Substantia nigra (tissue), 51 donors: ENCODE measurements at places on chromosomes 2 and 18.

DNA sequence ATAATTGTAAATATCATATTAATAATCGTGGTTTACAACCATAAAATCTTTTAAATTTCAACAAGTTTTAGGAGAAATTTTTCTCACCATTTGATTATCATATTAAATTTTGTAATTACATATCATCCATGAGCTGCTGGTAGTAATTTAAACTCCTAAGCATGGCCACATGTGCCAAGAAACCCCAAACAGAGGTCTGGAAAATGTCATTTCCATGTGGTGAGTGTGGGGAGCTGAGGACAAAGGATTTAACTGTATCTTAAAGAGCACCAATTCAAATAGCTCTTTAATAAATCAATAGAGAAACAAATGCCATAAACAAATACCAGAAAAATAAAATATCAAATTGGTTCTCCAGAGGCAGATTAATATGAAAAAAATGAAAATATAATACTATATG is 26.3 kb downstream of the PSME4 start:
- no peak for DNase-seq

GRCh38 chr2:178531168-178531567 is 50.9 kb downstream of the PLEKHA3 start:
- no peak for DNase-seq

DNA sequence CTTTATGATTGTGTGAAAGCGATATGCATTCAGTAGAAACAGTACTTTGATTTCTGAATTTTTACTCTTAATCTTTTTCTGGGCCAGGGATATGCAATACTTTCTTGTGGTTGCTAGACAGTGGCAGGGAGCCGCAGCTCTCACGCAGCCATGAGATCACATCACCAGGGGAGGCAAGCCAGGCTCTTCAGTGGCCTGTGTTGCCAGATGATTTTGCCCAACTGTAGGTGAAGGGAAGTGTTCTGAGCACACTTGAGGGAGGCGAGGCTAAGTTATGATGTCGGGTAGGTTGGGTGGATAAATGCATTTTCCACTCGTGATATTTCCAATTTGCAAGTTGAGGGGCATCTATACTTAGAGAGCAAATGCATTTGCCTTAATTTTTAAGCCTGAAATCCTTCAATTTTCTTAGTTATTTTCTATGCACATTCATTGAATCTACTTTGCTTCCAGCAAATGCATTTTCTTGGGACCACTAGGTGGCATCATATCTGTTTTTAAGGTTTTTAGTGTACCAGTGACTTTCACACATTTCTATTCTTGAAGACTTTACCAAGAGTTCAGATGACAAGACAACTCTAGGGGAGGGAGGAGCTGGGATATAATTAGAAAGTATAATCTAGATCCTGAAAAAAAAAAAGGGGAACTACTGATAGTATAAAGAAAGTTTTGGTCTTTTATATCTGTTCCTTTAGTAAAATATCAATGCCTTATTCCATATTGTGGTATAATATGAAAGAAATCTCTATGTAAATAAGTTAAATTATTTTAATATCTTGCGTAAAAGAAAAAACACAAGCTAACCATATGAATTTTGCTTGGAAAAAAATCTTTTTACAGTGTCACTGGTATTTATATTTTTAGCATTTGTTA is 643.3 kb downstream of the SOCS6 start:
- DNase-seq: no peak

DNA sequence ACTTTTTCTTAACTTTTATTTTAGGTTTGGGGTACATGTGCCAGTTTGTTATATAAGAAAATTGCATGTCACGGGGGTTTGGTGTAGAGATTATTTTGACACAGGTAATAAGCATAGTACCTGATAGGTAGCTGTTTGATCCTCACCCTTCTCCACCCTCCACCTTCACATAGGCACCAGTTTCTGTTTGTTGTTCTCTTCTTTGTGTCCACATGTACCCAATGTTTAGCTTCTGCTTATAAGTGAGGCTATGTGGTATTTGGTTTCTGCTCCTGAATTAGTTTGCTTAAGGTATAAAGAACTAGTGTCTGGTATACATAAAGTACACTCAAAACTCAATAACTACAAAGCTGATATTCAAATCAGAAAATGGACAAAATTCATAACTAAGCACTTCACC is 654.6 kb upstream of the LINC00305 start:
- DNase-seq: no peak

GRCh38 chr18:63971320-63972001 is 1.6 kb downstream of the SERPINB8 start:
- no peak for DNase-seq

DNA sequence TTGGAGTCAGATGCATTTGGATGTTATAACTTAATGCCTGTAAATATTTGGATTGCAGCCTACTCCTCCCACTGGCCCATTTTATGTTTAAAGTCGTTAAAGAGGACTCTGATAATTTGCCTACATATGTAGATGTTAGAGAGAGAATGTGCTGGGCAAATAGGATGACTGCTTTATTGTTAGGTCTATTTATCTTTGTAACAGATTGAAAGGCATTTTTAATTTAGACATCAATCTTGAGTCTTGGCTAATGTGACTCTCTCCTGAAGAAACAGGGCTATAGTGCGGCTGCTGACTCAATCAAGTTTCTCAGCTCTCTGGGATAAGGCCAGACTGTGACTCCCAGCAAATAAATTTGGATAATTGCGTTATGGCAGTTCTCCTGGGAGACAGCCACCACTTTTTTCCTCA is 1101.4 kb downstream of the CBLN2 start:
- DNase-seq: no peak

GRCh38 chr2:950080-950966 is at the start of gene SNTG2:
SNTG2 (plus strand) TSS chr2:950849; CDS start chr2:950997, 148 bp downstream.
- no peak for DNase-seq

DNA sequence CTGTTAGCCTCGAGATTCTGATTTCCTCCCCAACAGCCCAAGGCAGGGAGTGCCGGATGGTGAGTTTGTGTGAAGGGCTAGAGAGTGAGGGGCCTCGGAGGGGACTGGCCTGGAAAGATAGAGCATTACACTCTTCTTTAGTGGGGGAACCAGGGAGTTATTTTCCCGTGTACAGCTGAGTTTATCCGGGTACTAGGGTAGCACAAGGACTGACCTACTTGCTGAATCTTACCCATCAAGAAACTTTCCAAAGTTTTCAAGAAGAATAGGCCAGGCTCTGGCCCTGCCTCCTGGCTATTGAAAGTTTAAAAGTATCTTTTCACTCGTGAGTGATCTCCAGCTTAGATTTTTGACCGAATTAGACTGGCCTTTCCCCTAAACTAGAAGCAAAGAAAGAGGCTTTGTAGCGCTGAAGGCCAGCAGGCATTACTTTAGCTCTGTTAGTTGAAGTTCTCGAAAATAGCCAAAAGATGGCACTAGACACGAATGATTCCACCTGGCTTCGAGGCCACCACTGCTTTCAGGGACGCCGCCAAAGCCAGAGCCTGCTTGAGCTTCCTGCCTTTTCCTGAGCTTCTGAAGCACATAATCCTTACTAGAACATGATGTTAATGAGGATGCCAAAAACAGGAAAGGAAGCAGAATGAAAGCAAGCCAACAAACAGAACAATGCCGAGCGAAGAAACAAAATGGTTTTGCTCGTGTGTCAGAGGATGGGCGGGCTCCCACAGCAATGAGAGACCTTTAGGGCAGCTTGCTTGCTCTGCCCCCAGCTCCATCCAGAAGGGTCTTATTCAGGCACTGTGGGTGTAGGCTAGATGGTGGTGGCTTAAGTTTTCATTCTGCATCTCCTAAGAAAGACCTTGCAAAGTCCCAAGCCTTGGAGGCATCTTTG is 55.8 kb downstream of the TSN start:
- DNase-seq: peak; percentile 23

DNA sequence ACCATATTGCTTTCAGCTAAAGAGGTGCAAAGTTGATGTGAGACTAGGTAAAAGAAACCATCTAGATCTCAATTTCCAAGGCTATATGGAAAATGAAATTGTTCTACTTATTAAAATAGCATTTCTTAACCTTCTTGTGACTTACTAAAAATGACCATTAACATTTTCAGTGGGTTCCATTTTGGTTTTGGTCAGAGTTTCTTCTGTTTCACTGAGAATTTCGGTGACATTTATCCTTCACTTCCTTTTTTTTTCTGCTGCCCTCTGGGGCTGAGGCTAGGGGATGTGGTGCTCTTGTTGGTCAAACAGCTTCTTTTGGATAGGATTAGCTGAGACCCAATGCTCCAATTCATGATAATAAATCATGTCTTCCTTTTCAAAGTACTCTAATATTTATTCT is 44.3 kb upstream of the REL start:
- DNase-seq: no peak

GRCh38 chr2:108896741-108897140 is 92.3 kb downstream of the EDAR start:
- DNase-seq: no peak

GRCh38 chr2:96260387-96261260 is 5.2 kb downstream of the TMEM127 start:
- peak; percentile 52 for DNase-seq

GRCh38 chr18:51824746-51825145 is 515.3 kb upstream of the DCC start:
- DNase-seq: no peak

- no peak for DNase-seq
Observed at GRCh38 chr18:29496152-29496680, 1319.3 kb upstream of the CDH2 start.

GRCh38 chr2:31004257-31004656 is 134.0 kb downstream of the GALNT14 start:
- no peak for DNase-seq

GRCh38 chr2:217638031-217638430 is 364.8 kb downstream of the TNS1 start:
- no peak for DNase-seq

- DNase-seq: peak; percentile 8
Observed at GRCh38 chr2:62197011-62197924, 1.4 kb downstream of the B3GNT2 start.
